Putamen (tissue), 1 donor: ENCODE measurements at places on chromosomes 3 and 15.

- no peak for DNase-seq
Observed at GRCh38 chr3:27570421-27571106, 86.4 kb upstream of the SLC4A7 start.

- DNase-seq: no peak
Observed at GRCh38 chr15:91921188-91921842, 67.8 kb downstream of the SLCO3A1 start.

- peak; percentile 34 for DNase-seq
Observed at GRCh38 chr15:23566071-23566554, 639 bp downstream of the MKRN3 start.

- no peak for DNase-seq
Observed at GRCh38 chr15:94098921-94099573, 132.3 kb upstream of the MCTP2 start.

GRCh38 chr3:24201301-24201700, 256.2 kb downstream of the NR1D2 start:
- DNase-seq: no peak

DNA sequence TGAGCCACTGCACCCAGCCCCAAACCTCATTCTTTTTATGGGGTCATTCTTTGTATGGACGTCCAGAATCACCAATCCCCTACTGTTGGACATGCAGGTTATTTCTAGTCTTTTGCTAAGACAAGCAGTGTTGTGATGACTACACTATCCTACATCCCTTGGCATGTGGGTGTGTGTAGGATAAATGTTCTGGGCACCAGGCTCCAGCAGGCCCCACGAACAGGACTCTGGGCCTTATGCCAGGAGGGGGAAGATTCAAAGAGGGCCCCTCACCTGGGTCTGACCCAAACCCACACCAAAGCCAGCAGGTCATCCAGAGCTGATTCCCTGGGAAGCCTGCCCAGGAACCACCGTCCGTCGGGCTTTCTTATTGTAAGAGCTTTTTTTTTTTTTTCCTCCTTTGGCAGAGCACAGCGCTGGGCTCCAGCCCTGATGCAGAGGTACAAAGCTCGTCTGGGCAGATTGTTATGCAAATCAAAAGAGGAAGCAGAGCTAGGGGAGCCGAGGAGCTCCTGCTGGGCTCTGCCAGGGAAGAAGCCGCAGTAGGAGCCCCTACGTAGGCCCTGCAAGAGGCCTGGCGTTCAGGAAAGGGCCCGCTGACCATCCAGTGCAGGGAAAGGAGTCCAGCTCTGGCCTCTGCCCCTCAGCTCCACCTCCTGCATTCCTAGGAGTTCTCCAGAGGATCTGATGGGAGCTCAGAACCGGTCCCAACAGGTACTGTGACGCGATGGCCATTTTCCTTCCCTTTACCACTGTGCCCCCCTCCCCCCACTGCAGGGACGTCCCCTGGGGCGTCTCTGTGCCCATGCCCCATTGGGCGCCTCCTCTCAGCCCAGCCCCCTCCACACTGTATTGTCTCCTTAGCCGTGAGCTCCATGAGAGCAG, 29.0 kb upstream of the FURIN start:
- peak; percentile 23 for DNase-seq
